ENCODE measurements at places on chromosomes 7 and 10.

DNA sequence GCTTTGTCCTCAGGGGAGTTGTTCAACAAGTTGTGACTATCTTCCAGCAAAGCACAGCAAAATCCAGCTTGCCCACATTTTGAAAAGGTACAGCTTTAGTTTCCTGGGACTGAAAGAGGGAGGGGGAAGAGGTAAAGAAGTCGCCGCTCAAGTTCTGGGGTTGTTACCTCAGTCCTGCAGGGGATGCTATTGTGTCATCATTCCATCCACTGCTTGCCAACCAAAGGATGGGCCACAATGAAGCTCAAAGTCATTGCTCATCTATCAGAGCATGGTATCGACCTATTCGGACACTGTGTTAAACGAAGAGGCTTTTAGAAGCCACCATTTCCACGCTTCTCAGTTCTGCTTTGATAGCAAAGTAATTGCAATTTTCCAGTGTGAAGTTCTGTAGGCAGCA lies 34.3 kb downstream of the NPY start:
- DNase-seq, result no peak

- DNase-seq, result no peak
These were observed 93.9 kb downstream of the LYZL2 start for GRCh38 chr10:30535677-30536076.

GRCh38 chr7:78039790-78040776 lies 241.5 kb downstream of the PHTF2 start:
- DNase-seq, result peak; percentile 60

GRCh38 chr10:103660364-103661197 lies 167.1 kb downstream of the NEURL1 start:
- DNase-seq, result no peak

DNA sequence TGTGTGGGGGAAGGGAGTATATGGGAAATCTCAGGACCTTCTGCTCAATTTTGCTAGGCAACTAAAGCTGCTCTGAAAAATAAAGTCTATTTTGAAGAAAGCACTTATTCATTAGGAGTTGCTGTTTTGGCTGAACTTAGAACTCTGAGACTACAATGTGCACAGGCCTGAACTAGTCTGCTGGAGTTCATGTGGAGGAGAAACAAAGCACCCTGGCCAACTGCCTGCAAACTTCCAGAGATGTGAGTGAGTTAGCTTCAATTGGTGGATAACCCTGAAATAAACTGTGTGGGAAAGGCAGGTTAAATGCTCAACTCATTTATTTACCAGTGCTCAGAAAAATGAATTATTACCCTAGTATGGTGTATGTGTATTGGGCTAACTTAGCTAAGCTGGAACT lies 17.3 kb upstream of the FAM241B start:
- DNase-seq, result no peak

DNA sequence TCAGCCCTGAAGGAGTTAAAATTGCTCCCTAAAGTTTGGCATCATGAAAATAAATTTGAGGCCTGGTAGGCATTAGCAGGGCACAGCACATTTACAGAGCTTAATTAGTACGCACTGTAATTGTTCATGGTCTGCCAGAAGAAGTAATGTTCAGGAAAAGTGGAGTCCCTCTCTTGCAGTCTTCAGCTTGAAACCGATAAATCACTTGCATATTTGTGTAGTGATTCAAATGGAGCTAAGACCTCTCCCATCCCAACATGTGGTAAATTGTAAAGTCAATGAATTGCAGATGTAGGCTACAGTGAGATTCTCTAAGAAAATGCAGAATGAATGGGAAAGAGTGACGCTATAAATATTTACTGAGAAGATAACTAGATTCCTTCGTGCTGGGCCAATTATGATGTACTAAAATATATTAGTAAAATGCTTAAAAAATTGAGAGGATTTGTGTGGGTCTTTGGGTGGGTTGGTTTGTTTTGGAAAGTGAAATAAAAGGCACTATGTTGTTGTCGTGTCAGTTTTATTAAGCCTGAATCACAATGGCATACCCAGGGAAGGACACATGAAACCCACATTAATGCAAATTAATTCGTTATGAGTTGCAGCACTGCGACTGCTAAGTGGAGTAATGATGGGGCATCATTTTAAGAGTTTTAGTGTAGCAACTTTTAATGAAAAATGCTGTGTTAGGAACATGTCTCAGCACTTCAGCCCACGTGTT lies 8.4 kb downstream of the TCF7L2 start:
- DNase-seq, result no peak

DNA sequence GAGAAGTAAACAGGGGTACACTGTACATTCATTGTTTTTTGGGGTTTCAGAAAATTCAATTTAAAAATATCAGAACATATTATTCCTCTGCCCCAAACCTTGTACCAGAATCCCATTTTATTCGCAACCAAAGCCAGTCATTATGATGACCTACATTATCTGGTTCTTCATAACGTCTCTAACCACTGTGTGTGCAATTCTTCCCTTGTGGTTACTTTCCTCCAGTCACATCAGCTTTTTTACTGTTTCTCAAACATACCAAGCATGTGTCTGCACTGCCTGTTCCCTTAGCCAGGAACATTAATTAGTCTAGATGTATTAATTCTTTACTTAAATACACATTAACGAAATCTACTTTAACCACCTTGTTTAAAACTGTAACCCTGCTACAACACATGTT lies 64.8 kb downstream of the THSD7A start:
- no peak for DNase-seq

- no peak for DNase-seq
These were observed 997.9 kb upstream of the POT1 start for GRCh38 chr7:125927556-125927955.

- DNase-seq, result no peak
These were observed 62.6 kb downstream of the GLI3 start for GRCh38 chr7:42174391-42174912.

- DNase-seq, result no peak
These were observed 1.8 kb downstream of the PFKFB3 start for GRCh38 chr10:6204341-6205191.

GRCh38 chr7:112421666-112422486 lies 28.4 kb upstream of the IFRD1 start:
- peak; percentile 77 for DNase-seq

DNA sequence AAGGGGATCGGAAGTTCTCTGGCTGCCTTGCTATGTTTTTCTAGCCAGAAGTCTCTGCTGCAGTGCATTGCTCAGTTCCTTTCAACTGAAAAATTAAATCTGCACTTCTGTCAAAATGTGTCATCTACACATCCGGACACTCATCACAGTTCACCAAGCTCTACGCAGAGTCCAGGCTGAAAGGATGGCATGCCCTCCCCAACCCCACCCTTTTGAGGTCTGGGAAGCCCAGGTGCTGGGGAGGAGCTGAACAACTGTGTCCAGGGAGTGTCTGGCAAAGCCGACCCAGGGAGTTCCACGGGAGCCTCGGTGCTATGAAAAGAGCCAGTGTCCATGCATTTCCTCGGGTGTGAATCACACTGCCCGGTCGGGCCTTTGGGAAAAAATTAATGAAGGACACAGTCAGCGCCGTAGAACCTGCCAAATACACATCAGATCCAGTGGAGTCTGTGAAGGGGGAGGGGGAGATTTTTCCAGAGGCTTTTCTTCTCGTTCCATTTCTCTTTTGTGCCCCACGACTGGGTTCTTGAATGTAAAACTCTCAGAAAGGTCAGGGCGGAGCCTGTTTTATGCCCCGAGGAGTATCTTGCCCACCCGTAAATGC lies 757 bp upstream of the PALS2 start:
- DNase-seq, result peak; percentile 26

DNA sequence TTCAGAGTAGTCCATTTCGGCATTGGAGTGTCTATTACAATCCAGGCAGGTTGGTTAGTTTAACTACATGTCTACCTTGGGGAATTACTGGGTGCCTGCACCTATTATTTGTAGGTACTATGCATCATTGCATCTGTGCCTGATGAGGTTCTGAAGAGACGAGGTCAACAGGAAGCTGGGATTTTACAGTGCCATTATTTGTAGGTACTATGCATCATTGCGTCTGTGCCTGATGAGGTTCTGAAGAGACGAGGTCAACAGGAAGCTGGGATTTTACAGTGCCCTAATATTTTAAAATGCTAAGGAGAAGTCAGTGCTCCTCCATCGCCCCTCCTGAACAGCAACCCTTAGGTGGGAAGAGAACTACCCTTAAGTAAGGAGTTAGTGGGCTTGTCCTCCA lies 41.7 kb downstream of the NPY start:
- no peak for DNase-seq

GRCh38 chr7:33762911-33763306 lies 142.4 kb upstream of the BMPER start:
- DNase-seq, result no peak

- no peak for DNase-seq
These were observed 15.9 kb downstream of the CAMK2B start for GRCh38 chr7:44309271-44310091.

GRCh38 chr7:35556515-35557471 lies 138.1 kb downstream of the HERPUD2 start:
- DNase-seq, result no peak

Measured in thymus (tissue), 14 donors.